ENCODE measurements at places on chromosomes 4 and X.

- DNase-seq, result no peak
Measured at GRCh38 chrX:53071064-53071463, 11.1 kb upstream of the TSPYL2 start.

- no peak for DNase-seq
Measured at GRCh38 chr4:122747883-122748282, 15.4 kb downstream of the BBS12 start.

GRCh38 chrX:40468033-40468846 is 112.5 kb upstream of the ATP6AP2 start:
- DNase-seq, result peak; percentile 83

GRCh38 chr4:114028071-114028470 is 48.6 kb upstream of the ARSJ start:
- DNase-seq, result no peak

DNA sequence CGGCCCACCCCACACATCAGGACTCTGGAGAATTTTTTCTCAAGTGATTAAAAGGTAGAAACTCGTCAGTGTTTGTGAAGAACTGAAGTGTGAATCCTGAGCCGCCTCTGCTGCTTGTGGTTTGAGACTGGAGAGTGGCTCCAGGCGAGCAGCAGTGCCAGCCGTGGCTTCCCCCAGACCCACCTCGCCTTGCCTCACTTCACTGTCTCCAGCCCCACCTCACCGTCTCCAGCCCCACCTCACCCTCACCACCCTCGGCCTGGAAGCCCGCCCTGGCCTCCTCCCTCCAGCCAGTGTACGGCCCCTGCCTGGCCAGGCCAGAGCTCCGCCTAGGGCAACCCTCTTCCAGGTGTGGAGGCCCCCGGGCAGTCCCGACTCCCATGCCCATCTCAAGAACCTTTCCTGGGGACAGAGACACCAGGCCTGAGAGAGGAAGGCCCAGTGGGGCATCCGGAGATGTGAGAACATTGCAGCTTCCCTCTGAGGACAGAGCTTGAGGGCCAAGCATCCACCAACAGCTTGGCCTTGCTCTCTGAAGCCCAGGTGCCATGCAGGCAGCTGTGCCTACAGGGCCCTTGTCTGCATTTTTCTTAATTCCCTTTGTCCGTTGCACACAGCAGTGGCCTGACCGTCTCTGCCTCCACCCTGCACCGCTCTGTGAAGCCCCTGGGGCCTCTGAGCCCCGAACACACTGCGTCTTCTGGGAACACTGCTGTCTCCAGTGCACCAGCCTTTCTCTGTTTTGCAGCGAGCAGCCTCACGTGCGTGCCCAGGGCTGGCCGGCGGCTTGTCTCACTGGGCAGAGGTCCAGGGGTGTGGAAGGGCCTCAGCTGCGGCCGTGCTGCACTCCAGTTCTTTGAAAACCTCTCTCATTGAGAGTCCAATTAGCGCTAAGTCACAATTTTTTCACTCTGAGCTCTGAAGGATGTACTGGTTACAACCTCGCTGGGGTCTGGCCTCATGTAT is 13.8 kb downstream of the SH3BP2 start:
- peak; percentile 46 for DNase-seq

DNA sequence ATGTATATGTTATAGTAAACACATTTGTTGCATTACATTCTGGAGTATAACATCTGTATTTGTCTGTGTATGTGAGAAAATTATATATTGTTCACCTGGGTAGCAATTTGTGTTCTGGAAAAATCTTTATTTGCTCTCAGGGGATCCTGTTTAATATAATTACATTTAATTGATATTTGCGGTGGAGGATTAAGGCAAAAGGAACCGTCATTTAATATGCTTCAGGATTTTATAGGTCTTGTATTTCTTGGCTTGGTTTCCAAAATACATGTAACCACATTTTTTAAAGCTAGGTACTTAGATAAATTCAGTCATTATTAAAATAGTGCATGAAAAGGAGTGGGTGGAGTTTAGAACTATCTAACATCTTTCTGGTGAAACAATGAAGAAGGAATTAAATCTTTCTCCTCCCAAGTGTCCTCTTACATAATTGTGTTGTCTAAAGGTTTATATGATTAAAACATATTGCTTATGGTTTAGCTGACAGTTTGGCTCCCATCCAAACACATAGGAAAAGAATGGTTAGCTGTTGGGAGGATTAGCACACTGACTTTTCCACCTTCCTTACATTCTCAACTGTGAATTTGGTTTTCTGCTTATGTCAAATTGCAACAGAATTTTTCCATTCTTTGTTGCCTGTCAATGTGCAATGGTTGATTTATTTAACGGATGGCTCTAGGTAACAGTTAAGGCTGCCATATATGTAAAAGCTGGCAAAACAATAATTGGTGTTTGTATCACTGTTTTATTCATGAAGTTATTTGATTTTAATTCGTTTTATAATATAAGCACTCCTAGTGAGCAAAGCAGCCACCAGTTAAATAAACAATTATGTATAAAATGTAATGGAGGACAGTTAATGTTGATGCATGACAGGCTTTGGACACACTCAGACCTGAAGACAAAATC is 250.8 kb upstream of the SFRP2 start:
- peak; percentile 27 for DNase-seq

DNA sequence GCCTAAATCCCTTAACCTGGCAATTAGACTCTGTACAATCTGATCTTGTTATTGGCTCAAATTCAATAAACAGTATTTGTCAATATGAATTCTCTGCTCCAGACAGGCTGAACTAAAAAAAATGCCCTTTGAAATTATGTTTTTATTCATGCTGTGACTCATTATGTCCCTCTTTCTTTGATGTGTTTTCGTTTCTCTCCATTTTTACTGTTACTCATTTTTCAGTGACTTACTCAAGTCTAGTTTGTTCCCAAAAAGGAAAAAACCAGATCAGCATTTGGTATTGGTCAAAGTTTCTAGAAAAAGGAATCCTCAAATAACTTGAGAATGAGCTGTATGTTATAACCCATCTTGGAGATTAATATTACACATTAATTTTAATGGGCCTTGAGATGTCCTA is 40.4 kb downstream of the UNC5C start:
- no peak for DNase-seq

DNA sequence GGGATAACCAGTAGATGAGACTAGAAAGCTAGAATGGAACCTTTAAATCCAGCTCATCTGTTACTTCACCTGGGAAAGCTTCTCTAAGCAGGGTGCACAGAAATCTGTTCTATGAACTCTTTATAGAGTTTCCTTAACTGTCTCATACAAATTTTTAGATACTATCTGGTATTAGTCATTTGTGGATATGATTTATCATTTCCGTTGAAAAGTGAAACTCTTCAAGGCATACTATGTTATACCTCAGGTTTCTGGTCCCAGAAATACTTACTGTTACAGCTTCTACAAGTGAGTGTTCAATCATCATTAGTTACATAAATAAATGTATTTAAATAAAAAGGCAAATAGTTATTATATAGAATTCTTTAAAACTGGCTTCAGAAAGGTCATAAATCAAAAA is 298.3 kb upstream of the AGA start:
- DNase-seq, result no peak

GRCh38 chrX:45449982-45450381 is 249.3 kb upstream of the DIPK2B start:
- DNase-seq, result no peak

DNA sequence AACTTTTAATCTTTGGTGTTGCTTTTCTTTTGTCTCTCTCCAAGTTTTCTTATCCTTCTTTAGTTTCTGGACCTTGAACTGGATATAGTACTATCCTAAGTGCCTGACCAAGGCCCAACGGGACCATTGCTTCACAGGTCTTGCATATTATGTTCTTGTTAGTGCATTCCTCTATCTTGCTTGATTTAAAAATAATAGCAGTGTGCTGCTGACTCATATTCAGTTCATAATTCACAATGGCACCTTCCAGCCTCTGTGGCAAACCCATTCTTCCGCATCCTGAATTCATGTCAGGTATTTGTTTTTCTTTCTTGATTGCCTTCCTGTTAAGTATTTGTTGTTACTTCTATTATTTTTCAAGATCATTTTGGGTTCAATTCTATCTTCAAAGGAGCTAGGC is 197.1 kb upstream of the GIMD1 start:
- no peak for DNase-seq

GRCh38 chr4:152935631-152936445 is at the start of gene FHDC1:
Gene FHDC1 (plus strand): TSS chr4:152936323. CDS start chr4:152943058, 6,735 bp downstream.
- no peak for DNase-seq

DNA sequence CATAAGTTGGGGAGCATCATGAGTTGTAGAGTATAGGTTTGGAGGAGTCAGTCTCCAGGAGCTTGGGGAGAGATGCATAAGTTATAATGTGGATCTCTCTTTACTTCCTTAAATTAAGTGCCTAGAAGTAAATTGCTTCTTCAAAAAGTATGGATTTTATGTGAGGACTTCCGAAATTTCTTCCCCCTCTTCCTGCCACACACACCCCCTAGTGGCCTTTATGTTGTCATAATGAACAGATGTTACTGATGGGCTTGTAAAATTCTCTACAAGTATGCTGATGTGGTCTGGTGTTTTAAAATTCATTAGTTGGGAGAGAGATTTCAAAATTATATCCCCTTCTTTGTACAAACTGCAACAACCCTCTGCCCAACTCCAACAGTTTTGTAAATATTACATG is 2.3 kb upstream of the METTL14 start:
- DNase-seq, result no peak

DNA sequence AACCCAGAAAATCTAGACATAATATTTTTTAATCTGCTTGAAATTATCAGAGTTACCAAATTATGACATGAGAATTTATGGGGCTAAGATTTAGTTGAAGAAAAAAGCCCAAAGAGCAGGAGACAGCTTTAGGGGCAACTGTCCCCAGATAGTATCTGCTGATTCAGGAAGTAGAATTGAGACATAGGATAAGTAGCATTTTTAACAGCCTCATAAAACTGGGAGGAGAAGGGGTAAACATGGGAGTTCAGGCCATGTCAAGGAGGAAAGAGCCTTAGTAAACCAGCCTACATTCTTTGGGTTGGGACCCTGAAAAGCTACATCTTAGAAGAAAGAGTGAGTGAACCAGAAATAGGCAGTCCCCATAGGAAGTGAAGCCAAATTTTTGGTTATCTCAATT is 9.7 kb upstream of the RAB28 start:
- DNase-seq, result no peak

- no peak for DNase-seq
Measured at GRCh38 chr4:3285558-3286334, 7.1 kb upstream of the RGS12 start.

DNA sequence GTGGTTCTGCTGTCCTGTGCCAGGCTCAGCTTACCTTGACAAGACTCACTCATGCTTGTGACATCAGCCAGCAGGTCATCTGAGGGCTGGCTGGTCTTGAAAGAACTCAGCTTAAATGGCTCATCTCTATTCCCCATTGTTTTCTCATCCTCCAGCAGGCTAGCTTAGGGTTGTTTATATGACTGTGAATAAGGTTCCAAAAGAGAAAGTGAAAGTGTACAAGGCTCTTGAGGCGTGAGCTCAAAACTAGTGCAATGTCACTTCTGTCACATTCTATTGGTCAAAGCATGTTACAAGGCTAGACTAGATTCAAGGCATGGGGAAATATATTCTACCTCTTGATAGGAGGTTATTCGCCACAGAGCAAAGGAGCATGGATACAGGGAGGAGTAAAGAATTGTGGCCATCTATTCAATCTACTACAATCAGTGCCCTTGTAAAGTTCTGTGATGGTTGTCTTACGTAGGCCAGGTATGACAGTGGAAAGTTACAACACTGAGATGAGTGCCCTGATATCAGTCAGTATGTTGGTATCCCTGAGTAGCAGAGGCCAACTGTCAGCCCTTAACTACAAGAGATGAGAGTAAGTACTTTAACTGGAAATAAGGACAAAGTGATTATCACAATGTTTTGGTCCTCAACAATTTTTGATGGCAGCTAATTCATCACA is 19.8 kb upstream of the TMLHE start:
- no peak for DNase-seq

GRCh38 chr4:182552948-182553347 is 309.7 kb downstream of the TENM3 start:
- no peak for DNase-seq

DNA sequence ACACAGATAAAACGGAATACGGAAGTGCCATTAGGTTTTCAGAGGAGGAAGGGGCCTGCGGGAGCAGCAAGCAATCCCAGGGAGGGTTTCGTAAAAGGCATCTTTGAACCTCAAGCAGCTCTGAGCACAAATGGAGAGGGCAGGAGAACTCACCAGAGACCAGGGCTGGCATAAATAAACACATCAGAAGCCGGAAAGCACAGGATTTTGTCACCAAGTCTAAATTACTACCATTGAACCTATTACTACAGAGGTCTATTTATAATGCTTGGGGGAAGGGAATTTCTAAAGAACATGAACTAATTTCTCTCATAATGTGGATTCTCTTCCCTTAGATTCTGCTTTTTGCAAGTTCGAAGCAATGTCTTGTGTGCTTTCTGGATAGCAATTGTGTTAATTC is 39.6 kb upstream of the MBTPS2 start:
- DNase-seq, result no peak
